ENCODE measurements at places on chromosomes 5 and 9. TPM values are rescaled to one million over a fixed set of nuclear protein-coding genes. Genes with fewer than 3 reads are reported as not detected.
A peak's percentile ranks its signal among the peaks of the same experiment; 100 is the strongest.

NR4A3 gene
- total RNA-seq, result 37.4 TPM

DNA sequence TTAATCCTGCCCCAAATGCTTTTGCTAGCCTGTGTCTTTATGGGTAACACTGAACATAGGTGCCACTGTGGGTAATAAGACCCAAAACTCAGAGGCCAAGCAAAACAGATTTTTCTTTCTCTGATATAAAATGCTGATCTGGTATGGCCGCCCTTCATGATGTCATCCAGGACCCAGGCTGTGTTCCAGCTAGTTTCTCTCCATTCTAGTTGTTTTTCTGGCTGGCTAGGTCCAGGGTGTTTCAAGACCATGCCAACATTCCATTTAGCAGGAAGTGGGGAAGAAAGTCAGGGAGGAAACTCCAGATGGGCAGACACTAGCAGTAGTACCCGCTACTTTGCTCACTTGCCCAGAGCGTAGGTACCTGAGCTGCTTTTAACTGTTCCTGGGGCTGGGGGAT is 183.9 kb upstream of the OTULINL start:
- DNase-seq, result no peak

DNA sequence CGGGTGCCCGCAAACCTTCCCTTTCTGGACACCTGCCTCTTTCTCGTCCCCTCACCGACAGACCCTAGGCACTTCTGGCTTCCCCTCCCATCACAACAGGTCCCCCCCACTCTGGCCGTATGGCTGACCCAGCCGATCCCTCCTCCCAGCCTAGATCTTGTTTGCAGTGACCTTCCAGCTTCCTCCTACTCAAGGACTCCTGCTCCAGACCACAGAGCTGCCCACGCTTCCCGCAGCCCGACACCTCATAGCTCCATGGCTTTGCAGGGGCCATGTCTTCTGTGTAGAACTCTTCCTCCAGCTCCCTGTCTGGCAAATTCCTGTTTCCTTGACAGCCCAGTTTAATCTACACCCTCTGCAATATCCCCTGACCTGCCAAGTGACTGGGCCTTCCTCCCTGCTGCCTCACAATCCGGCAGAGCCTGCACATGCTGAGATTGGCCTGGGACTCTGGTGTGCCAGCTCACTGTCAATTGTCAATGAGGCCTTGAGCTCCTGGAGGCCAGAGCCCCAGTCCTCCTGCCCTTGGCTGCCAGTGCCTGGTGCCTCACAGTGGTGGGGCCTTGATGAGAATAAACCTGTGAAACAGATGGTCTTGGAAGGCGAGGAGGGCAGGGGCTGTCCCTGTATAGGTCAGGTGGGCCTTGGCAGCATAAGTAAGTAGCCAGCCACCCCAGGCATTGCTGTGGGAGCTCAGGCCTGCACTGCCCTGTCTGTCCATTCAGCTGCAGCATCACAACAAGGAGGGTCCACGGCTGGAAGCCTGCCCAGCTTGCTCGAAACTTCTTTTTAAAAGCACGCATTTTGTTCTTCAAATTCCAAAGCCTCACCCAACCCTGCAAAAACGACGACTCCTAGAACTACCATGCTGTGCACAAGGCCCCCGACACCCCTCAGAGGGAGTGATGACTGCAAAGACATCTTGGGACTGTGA is 50.5 kb downstream of the GADD45G start:
- no peak for DNase-seq

SLCO6A1 gene
- not detected for total RNA-seq

DNA sequence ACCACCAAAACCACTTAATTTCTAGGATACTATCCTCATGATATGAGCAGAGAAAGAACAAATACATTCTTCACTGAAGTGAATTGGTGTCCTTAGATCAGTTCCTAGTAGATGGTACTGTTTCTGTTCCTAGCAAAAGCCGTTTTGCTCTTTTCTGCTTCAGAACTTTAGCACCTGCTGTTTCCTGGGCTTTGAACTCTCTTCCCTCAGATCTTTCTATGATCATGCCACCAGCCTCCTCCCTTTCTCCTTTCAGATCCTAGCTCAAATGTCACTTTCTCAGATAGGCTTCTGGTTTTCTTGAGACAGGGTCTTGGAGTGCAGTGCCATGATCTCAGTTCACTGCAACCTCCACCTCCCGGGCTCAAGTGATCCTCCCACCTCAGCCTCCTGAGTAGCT is 118.0 kb downstream of the EGFLAM start:
- DNase-seq, result no peak

DNA sequence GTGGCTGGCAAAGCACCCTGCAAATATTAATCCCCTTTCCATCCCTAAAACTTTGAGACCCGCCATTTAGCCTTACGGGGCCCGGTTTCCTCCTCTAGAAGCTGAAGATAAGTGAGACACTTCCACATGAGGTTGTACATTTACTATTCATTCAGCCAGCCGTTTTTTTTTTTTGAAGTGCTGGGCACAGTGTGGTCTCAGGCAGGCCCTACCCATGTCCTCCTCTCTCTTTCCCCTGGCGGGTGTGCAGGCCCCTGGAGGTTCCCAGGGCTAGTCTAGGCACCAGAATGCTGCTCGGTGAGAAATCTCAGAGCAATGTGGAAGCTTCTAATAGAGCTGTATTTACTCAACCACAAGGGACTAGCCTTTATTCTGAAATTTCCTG is 107.4 kb upstream of the LARP1 start:
- peak; percentile 32 for DNase-seq

DNA sequence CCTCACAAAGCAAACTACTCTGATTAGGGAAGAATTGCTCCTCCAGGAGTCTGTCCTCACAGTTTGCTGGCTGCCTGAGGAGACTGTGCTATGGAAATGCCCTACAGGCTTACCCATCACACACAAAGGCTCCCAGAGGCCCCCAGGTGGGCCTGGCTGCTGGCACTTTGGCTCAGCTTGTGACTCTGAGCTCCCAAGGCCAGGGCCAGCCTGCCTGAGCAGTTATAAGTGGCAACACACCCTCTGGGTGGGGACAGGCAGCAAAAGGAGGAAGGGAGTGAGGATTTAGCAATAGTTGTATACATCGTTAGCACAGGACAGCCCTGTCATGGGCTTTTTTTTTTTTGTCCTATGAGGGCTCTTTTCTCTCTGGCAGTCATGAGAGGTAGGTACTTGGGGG is 103.5 kb downstream of the DAPK1 start:
- DNase-seq, result no peak

DNA sequence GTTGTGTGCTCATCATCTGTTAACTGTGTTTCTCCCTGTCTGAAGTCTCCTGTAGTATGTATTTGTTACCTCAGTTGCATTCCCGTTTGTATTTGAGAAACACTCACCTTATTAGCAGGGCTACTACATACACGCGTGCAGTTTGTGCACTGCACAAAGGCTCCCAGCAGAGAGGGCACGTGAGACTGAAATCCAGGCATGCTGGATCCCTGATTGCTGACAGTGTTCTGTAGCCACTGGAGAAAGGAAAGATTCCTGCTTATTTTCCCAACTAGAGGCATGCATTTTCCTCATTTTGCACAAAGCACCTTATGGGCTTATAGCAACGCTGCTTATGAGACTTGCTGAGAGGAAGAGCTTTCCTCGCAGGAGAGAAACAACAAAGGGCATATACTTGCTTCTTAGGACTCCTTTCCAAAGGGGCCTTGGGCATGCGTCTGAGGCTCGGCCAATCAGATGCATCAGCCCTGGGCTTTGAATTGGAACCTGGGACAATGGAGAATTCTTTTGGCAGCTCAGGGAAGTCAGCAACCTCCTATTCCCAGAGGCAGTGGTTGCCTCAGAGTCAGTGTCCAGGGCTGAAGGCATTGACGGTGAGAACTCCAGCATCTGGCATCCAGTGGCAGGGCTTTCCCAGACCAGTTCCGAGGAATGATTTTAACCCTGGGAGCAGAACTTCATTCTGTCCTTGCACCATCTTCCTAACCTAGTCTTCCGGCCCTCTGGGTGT is 9.9 kb upstream of the MEGF10 start:
- DNase-seq, result no peak

DNA sequence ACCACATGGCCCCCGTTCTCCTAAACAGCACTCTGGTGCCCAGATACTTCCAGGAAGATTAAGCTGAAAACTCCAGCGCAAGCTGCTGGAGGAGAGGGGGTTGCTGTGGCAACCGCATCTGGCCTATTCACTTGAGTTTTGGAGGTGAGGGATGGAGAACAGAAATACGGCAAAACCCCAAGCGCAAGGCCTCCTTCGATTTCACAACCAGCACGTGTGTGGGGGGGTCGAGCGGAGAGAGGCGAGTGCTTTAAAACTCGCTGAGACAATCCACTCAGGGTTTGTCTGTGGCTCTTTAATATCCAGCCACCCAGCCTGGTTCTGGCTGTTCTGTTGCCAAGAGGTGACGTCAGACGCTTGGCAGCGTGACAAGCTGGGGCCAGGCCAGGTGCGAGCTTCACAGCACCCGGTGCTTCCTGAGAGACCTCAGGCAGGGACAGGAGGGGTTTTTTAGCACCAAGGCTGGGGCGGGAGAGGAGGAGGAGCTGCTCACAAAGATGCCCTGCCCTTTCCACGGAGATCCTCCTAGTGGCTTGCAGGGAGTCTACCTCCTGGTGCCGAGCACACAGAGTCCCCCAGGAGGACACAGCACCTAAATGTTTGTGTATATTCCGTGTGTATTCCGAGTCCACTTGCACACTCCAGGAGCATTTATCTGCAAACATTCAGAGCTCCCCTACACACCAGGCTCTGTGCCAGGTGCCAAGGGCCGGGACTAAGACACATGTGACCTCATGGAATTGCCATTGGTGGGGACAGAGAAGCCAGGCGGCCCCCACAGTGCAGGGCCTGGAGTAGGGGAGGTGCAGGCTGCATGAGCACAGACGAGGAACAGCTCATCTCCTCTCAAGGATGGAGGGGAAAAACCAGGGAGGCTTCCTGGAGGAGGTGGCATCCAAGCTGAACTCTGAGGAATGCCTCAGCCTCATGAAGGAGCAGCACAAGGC is 194.6 kb downstream of the OLFM1 start:
- DNase-seq, result peak; percentile 76

FGF18 gene
- 11.5 TPM for total RNA-seq

DNA sequence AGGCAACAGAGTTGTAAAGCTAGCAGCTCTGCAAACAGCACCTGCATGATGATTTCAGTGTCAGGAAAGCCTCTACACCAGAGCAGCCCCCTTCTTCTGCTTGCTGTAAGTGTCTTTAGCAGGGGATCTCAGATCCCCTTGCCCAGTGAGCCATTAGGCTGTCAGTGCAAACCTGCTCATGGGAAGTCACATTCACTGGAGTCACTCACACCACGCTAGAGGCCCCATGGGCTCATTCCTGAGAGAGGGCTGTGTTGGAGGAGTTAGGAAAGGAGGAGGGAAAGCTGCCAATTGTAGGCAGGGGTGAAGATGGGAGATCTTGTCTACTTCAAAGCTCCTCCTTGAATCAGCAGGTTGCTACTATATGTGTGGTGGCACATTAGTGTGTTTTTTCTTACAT is 275.2 kb downstream of the SMARCA2 start:
- no peak for DNase-seq

GRCh38 chr9:91849694-91850093 is 100.3 kb downstream of the ROR2 start:
- no peak for DNase-seq

PFDN1 gene
- 38.2 TPM for total RNA-seq

FXN gene
- total RNA-seq, result 9.3 TPM

GRCh38 chr9:106025453-106025852 is 331.1 kb downstream of the TMEM38B start:
- DNase-seq, result no peak

PCDHB7 gene
- 2.6 TPM for total RNA-seq

DNA sequence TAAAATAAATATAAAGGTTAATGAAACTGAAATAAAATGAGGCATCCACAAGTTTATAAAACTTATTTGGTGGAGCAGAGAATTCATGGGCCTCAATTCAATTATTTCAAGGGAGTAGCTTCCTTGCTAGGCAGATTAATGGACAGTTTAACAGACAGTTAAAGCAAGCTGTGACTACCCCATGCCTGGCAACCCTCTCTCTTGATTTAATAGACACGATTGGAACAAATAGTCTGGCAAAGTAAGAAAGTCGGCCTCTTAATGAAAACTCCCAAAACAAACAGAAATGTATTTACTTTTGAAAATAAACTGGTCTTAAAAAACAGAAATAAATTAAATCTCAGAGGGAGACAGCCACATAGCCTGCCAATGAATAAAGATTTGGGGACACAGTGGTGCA is 40.1 kb upstream of the ERCC6L2 start:
- DNase-seq, result no peak

DNA sequence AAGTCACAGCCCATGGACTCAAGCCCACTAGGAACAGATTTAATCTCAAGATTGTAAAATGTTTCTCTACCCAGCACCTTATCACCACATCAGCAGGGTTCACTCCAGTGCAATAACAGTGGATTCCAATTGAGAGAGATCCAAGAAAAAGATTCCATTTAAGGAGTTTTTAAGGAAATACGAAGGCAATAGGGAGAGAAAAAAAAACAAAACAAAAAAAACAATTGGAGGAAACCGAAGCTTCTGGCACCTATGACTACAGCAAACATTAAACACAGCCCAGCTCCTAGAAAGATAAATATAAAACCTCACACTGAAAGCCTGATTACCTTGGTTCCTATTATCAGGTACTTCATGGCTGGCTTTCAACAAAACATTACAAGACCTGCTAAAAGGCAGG is 192.7 kb downstream of the DAB2IP start:
- DNase-seq, result no peak

TAF1L gene
- total RNA-seq, result not detected

DNA sequence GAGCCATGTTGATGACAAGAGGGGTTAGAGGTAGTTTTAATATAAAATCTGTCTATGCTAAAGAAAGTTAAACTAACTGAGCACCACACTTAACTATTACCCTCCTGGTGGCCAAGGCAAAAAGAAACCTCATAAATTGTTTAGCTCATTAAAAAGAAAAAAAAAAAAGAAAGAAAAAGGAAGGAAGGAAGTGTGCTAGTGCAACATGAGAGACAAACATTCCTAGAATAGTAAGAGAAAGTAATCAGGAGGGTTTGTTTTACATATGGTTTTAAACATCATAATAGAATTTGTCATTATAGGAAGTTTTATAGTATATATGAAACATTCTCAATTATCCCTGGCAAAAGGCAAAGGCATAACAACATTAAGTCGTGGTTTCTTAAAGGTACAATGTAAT is 152.3 kb downstream of the SNX18 start:
- no peak for DNase-seq

DNA sequence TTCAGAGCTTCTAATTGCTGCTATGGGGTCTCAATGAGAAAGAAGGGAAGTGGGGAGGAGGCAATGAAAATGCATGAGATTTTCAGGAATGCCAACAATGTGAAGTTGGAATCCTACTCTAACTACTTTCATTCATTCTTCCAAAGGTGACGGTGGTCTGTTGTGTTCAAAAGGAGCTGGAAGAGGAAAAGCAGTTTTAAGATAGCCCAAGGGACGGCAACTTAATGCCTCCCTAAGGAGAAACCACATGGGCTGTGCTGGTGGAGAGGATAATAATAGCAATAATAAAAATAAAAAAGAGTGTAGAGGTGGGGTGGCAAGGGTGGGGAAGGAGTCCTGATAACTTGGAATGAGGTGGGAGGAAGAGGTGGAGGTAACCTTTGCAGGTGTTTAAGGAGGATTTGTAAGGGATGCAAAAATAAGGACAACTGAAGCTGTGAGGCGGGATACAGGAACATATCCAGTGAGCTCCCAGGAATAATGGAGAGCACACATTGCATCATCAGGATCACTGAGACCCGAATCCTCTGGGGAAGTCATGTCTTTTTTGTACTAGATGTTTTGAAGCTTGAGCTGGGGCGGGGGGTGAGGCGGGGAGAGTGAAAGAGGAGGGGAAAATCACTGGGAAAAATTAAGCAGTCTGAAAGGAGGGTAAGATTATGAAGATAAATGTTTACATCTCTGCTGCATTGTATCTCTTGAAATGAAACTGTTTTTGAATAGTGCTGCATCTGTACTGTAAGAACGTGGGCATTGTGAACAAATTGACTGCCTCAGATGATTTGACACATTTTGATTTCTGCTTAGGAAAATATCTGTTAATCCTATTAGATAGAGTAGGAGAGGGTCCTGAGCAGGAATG is 120.1 kb upstream of the TMEM161B start:
- no peak for DNase-seq
